H9 (cell line): ENCODE measurements at places on chromosomes 16 and 17.

DNA sequence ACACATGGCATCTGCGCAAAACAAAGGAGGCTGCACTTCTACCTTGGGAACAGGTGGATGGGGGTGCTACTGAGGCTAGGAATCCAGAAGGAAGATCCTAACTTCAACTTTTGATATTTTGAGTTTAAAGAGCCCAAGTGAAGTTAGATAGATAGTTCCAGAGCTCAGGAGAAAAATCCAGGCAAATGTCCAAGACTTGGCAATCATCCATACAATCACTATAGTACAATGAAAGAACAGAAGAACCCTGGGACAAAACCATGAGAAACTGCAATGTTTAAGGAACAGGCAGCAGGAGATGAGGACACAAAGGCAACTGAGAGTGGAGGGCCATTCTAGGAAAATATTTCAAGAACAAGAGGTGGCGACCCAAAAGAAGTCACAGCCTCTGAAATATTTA lies 12.4 kb downstream of the CDYL2 start:
- DNase-seq: no peak

- DNase-seq: no peak
Observed at GRCh38 chr17:13346996-13347762, 254.6 kb downstream of the HS3ST3A1 start.

DNA sequence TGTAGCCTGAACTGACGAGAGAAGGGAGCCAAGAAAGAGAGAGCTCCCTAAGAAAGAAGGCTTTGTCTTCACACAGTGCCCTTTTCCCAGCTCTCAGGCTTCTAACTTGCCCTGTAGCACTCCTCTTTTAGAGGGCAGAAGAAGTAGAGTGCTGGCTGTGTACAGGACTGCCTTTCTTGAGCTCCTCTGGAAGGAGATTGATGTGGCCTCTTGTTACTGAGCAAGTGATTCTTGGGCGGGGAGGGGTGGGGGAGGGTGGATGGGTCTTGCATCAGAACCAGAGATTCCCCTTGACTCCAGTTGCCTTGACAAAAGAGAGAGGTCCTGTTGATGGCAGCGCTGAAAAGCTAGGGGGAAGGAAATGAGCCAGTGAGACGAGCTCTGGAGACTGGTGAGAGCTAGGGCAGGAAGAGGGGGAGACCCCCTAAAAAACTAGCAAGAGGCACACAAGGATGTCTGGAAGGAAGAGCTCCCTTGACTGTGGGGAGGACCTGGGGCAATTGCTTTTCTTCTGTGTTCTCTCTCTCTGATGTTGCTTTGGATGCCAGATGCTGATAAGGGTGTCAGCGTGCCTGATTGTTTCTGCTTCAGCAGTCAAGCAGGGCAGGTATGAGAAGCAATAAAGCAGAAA lies 18.4 kb downstream of the GPR179 start:
- DNase-seq: peak; percentile 45

DNA sequence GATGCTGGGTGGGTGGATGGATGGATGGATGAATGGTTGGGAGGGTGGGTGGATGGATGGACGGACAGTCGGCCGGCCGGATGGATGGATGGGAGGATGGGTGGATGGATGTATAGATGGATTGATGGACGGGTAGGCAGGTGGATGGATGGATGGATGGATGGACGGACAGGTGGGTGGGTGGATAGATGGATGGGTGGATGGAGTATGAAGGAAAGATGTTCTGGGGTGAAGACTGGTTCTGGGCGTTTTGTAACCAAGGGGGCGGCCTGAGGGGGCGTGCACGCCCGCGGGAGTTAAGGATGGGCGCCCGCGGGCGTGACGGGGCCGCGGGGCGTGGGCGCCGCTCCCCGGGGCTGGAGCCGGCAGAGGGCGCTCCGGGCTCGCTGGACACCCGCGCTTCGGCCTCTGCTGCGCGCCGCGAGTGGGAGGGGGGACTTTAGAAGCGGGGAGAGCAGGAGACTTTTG lies at the start of gene NECAB2:
NECAB2 (plus strand) TSS at position 407 of the 468 bp plus-strand sequence. CDS start 405 bp downstream, outside the sequence.
- DNase-seq: no peak

DNA sequence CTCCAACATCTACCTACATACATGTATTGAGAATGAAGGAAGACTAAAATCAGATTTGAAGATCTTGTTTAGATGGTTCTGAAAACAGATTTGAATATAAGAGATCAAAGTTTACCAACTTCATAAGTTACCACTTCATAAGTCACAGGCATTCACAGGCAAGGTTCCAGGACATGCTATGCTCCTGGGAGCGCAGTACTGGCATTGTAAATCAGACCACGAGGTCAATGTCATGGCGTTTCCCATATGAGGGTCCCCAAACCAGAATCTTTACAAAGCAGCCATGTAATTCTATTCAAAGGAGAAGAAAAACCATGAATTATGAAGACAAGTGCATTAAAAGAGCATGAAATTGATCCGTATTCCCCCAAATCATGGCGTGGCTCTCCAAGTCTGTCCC lies 3.0 kb downstream of the CDH11 start:
- no peak for DNase-seq

DNA sequence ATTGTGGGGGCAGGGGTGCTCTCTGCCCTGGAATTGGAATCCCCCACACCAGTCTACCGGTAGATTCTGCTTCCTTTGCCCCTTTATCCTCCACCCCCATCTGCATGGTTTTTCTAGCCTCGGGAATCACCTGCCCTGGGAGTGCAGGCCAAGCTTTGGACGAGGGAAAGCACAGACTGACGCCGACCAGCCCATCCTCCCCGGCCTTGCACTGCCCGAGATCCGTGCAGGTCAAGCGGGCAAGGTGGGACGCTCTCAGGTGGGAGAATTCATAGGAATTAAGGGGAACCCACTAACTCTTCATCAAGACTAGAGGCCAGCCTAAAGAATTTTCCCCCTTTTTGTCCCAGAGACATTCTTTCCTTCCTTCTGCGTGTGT lies 9.9 kb upstream of the HOXB13 start:
- no peak for DNase-seq

DNA sequence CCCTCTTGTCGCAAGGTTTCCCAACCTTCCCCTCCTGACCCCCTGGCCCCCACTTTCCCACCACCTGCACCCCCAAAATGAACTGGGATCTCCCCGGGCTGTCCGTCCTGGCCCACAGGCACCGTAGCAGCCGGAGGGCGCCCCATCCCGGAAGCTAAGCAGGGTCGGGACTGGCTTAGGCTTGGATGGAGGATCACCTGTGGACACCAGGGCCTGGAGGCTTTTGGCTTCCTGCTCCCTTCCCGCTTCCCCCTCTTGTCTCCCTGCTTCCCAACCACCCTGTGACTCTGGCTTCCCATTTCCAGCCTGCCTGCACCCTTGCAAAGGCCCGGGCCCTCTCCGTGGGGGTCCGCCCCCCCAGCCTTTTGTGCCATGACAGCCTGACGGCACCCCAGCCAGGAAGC lies 2291.3 kb downstream of the TP53TG3F start:
- no peak for DNase-seq

GRCh38 chr16:75023009-75023408 lies 24.2 kb downstream of the ZNRF1 start:
- no peak for DNase-seq

- DNase-seq: no peak
Observed at GRCh38 chr16:48158296-48158695, 2.5 kb upstream of the ABCC12 start.

DNA sequence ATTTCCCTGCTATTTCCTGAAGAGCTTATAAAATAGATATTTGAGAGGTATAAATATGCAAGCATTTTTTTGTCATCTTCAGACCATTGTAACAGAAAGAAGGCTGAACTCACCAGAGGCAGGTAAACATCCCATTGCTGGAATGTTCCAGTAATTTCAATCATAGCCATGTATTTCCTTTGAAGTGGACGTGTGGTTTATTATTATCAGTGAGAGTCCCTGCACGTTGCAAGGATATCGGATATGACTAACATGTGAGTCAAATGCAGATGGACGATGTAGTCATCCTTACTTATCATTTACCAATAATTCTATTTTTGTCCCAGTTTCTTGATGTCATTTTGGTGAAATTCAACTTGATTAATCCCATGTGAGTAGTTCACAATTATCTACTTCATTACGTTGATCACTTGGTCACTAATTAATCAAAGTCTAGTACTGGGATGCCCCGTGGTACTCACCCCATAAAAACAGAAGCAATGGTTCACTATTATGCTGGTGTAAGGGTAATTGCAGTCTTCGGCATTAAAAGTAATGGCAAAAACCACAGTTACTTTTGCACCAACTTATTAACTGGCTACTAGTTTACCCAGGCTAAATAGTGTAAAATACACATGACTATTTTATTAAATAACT lies 89.5 kb downstream of the VAT1L start:
- no peak for DNase-seq

DNA sequence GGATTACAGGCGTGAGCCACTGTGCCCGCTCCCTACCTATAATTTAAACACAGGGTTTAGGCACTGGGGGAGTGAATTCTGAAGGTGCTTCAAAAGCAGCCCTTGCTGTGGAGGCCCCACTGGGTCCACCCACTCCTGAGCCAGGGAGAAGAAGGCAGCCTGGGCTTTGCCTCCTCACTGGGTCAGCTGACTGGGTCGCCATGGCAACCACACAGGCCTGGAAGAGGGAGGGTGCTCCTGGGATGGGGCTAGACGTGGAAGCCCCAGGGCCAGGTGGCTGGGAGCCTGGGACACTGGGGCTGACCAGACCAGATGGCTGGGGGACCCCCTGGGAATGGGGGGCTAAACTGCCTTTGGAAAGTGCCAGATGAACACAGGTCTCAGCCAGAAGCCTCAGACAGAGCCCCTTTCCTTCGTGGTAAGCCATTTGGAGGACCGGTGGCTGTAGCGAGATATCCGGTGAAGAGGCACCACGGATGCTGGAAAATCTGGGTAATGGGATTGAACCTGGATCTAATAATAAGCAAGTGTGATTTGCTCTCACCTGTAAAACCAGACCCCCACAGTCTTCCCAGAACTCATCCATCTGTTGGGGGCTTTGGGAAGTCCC lies 32.9 kb downstream of the TRARG1 start:
- DNase-seq: peak; percentile 78

DNA sequence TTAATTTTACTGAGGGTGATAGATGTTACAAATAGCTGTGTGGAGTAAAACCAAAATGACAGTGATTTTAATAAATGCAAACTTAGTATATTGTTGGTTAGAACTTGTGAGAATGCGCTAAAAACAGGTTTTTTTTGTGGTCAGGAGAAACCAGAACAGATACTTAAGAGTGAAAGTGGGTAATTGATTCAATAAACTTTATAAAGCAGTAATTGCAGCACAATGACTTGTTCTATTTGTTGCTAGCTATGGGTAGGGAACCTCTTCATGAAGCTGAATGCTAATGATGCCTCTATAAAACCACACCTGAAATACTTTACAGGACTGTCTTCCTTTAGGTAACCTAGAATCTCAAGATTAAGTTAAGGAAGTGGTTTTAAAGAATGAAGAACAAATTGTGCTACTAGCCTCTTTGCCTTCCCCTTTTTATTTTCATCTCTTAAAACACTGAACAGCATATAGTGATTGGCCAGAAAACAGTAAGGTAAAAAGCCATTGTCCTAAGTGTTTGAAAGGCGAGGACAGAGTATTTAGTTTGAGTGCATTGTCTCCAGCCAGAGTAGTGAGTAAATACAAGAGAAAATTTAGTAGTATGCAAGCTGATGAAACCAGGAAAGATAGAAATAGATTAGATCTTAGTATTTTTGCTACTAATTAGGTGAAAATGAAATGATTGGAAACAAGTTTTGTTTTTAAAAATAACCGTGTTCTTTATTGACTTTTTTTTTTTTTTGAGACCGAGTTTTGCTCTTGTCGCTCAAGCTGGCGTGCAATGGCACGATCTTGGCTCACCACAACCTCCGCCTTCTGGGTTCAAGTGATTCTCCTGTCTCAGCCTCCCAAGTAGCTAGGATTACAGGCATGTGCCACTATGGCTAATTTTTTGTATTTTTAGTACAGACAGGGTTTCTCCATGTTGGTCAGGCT lies 6.0 kb downstream of the GGNBP2 start:
- no peak for DNase-seq

- DNase-seq: no peak
Observed at GRCh38 chr17:70081885-70082284, 6.9 kb downstream of the KCNJ16 start.
